ENCODE measurements at places on chromosomes 5 and 9. TPM values are rescaled to one million over a fixed set of nuclear protein-coding genes. Genes with fewer than 3 reads are reported as not detected.

GRCh38 chr5:124736082-124736804 is 10.2 kb downstream of the ZNF608 start:
- H3K27me3 ChIP-seq: no peaks in the 10 kb centered on the region
- H3K4me3 ChIP-seq: no peak overlapping the region
- H3K4me1 ChIP-seq: peaks cover 55% of the 10 kb centered on the region
- DNase-seq: no peak
- H3K27ac ChIP-seq: peak overlapping the region; percentile 67

GRCh38 chr5:3376611-3377010 is 219.0 kb upstream of the IRX1 start:
- H3K36me3 ChIP-seq: no peaks in the 10 kb centered on the region
- no peak overlapping the region for H3K4me3 ChIP-seq
- no peaks in the 10 kb centered on the region for H3K4me1 ChIP-seq

- DNase-seq: no peak
- no peak overlapping the region for H3K4me3 ChIP-seq
Observed at GRCh38 chr9:7640231-7640630, 159.3 kb downstream of the DMAC1 start.

DNA sequence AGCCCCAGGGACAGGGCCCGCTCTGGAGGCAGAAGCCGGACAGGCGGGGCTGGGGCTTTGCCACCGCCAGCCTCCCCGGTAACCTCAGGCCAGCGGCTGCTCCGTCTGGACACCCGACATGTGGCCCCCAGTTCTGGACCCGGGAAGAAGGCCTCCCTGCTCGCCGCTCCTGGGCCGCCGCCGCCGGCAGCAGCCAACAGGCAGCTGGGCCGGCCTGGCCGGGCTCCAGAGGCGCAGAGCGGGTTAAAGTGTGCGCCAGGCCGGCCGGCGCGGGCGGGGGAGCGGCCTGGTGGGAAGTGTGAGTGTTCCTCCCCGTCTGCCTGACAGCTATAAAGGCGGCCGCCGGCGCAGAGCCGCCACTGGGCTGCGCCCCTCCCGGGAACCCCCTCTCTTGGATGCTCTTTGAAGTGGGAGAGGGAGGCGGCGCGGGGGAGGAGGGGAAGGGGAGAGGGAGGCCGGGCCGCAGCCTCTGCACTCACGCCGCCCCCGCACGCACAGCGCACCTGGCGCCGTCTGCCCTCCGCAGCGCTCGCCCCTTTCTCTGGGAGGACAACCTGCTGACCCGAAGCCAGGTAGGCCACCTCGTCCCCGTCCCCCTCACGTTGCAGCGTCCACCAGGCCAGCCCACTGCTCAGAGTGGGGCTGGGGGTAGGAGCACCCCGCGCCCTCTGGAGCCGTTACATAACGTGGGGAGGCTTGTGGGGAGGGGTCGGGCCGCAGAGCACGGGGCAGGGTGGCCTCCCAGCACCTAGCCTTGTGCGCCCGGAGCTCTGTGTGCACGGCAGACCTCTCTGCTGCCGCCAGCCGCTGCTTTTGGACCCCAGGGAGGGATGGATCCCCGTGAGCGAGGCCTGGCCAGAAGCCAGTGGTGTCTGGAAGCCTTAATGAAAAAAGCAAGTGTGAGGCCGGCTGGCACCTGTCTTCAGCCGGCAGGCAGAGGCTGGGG is at the start of gene ADAMTSL2:
Gene ADAMTSL2 (plus strand): TSS at position 359 of the 946 bp plus-strand sequence. CDS start 2,009 bp downstream, outside the sequence.
- peak within 1 kb of the TSS; percentile 30 for H3K4me3 ChIP-seq
- H3K27me3 ChIP-seq: peaks cover 28% of the 10 kb centered on the region
- peaks cover 30% of the 10 kb centered on the region for H3K4me1 ChIP-seq
- H3K36me3 ChIP-seq: no peaks in the 10 kb centered on the region
- DNase-seq: peak; percentile 55

DNA sequence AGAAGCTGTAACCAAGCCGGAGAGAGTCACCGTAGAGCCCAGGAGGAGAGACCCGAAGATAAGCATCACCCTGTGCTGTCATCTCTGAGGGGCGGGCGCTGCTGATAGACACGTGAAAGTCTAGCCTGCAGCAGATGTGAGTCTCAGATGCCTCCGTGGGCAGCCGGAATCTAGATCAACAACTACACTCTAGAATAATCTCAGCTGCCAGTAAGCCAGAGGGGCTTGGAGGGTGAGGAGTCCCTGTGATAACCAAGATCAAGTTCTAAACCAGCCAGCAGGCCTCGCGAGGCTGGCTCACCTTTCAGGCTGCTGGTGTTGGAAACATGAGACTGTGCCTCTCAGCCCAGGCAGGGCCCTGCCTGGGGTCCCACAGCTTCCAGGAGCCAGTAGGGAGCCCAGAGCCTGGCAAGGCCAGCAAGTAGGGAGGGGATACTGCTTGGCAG is 54.1 kb downstream of the DAPK1 start:
- H3K27ac ChIP-seq: peak overlapping the region; percentile 51
- H3K36me3 ChIP-seq: no peaks in the 10 kb centered on the region
- peaks cover 31% of the 10 kb centered on the region for H3K4me1 ChIP-seq
- no peak overlapping the region for H3K4me3 ChIP-seq

GRCh38 chr5:80254767-80255430 is 949 bp downstream of the SERINC5 start:
- peaks cover 66% of the 10 kb centered on the region for H3K4me1 ChIP-seq
- H3K36me3 ChIP-seq: no peaks in the 10 kb centered on the region
- peak overlapping the region; percentile 64 for H3K4me3 ChIP-seq
- DNase-seq: no peak

DNA sequence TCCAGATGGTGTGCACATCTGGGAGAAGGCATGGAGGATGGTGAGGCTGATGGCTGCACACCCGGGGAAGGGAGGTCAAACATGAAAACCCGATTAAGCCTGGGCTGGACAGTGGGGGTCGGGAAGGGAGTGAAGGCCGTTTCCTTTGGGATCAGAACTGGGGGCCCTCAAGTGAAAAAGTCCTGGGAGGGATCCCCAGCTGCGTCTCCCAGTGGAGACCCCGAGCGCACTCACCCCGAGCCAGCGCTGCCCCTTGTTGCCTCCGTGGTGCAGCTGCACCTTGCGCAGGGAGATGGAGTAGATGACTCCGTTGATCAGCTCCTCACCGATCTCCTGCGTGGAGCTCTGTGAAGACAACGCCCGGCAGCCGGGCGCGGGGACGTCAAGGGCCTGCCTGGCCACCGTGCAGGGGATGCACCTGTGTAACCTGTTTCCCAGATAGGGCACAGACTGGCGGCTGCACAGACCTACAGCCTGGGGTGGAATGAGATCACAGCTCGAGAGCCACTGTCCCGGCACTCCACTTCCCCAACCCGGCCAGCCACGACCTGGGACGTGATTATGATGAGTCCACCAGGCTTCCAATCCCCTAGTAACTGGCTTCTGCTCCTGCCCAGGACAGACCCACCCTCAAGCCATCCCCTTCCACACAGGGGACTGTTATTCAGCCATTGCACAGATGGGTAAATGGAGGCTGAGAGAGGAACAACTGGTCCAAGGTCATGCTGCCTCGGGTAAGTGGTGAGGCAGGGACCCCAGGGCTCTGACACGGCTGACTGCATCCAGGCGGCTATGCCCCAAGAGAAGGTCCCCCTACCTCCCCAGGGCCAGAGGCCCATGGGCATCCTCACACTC is 9.0 kb downstream of the RALGDS start:
- no peak overlapping the region for H3K4me3 ChIP-seq
- no peaks in the 10 kb centered on the region for H3K36me3 ChIP-seq
- H3K4me1 ChIP-seq: peaks cover 48% of the 10 kb centered on the region
- no peak for DNase-seq

- no peak overlapping the region for H3K27ac ChIP-seq
- no peak overlapping the region for H3K4me3 ChIP-seq
- H3K36me3 ChIP-seq: no peaks in the 10 kb centered on the region
- peaks cover 17% of the 10 kb centered on the region for H3K27me3 ChIP-seq
Observed at GRCh38 chr9:129702589-129703520, 37.4 kb downstream of the PRRX2 start.

DNA sequence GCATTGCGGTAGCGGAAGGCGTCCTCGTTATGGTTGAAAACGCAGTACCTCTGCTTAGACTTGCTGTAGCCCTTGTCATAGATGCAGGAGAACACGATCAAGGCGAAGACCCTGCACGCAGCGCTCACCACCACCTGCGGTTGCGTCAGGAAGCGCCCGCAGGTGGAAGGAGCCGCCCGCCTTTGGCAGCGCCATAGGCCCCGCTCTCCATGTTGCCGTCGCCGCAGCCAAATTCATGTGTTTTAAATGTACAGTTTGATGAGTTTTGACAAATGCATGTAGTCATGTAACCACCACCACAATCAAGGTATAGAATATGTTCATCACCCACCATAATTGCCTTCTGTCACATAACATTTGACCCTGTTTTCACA is 84.9 kb upstream of the CEP78 start:
- no peak overlapping the region for H3K4me3 ChIP-seq
- H3K36me3 ChIP-seq: no peaks in the 10 kb centered on the region
- H3K4me1 ChIP-seq: no peaks in the 10 kb centered on the region

DNA sequence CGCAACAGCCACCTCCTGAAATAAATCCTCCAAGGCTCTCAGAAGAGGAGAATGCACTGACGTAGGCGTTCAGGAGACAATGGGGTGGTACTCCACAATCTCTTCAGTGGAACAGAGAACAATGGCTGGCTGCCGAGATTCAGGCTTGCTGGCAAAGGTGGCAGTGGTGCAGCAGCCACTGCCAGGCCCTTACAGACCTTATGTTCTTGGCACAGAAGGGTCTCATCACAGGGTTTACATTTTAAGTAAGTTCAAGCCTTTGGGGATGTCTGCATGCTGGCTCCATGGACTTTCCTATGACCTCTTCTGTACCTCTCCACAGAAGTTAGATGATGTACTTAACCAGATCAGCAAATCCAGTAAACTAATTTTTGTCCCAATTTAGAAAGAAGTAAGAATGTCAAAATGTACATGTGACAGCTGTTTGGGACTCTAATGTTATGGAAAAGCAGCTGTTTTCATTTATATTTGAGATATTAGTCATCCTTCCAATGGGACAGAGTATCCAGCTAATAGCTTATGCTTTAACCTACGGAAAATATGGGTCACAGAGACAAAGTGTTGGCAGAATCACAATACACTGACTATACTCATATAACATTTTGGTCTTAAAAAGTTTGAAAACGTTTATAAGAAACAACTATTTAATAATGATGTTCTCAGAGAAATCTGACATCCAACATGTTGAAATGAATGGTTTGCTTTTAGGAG is 180.9 kb downstream of the MAPKAP1 start:
- DNase-seq: no peak
- H3K36me3 ChIP-seq: no peaks in the 10 kb centered on the region
- peaks cover 19% of the 10 kb centered on the region for H3K4me1 ChIP-seq
- no peak overlapping the region for H3K4me3 ChIP-seq

- no peaks in the 10 kb centered on the region for H3K27me3 ChIP-seq
- no peaks in the 10 kb centered on the region for H3K36me3 ChIP-seq
- DNase-seq: no peak
- no peaks in the 10 kb centered on the region for H3K4me1 ChIP-seq
Observed at GRCh38 chr5:34597034-34598027, 58.8 kb upstream of the RAI14 start.

DNA sequence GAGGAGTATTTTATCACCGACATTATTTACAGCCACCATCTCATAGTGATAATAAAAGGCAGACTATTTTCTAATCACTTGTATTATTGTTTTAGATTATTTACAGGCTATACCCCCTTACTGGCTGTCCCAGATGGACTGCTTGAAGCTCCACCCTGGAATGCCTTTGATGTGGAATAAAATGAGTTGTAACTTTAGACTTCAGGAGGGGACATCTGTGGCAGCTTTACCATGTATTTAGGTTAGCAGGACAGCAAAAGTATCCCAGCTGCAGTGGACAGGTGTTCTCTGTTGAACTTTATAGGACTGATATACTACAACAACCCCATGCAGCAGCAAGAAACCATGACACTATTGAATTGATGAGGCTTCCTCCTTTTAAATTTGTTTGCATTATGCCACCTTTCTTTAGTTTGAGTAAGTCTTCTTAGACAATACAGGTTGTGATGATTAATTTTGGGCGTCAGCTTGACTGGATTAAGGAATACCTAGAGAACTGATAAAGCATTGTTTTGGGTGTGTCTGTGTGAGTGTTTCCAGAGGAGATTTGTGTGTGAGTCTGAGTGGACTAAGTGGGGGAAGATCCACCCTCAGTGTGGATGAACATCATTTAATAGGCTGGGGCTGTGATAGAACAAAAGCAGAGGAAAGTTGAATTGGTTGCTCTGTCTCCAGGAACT is 29.2 kb upstream of the C9orf57 start:
- no peaks in the 10 kb centered on the region for H3K4me1 ChIP-seq
- no peak overlapping the region for H3K27ac ChIP-seq
- no peak overlapping the region for H3K4me3 ChIP-seq
- no peaks in the 10 kb centered on the region for H3K27me3 ChIP-seq
- no peaks in the 10 kb centered on the region for H3K36me3 ChIP-seq

GRCh38 chr5:25286319-25286718 is 641.5 kb upstream of the CDH10 start:
- H3K27ac ChIP-seq: no peak overlapping the region
- H3K4me1 ChIP-seq: no peaks in the 10 kb centered on the region
- H3K4me3 ChIP-seq: no peak overlapping the region
- no peaks in the 10 kb centered on the region for H3K27me3 ChIP-seq

Gene FGF18
- total RNA-seq: not detected

Gene ENG
- 23.9 TPM for total RNA-seq

Gene SPATA31D4
- total RNA-seq: not detected

Gene OR1Q1
- total RNA-seq: not detected

Gene SLC6A3
- total RNA-seq: not detected

Gene CYLC2
- not detected for total RNA-seq

Gene LRRC19
- total RNA-seq: 93.5 TPM

Gene AQP7
- 33.3 TPM for total RNA-seq
